Stimulated activated CD4-positive, alpha-beta T cell treated with anti-CD3 and anti-CD28 coated beads, TNF-alpha, amount 100 ng/mL, for 4 hours (primary cell): ENCODE measurements at places on chromosomes 13 and 19.

GRCh38 chr19:7307590-7308218 is 13.5 kb upstream of the INSR start:
- DNase-seq, result no peak

DNA sequence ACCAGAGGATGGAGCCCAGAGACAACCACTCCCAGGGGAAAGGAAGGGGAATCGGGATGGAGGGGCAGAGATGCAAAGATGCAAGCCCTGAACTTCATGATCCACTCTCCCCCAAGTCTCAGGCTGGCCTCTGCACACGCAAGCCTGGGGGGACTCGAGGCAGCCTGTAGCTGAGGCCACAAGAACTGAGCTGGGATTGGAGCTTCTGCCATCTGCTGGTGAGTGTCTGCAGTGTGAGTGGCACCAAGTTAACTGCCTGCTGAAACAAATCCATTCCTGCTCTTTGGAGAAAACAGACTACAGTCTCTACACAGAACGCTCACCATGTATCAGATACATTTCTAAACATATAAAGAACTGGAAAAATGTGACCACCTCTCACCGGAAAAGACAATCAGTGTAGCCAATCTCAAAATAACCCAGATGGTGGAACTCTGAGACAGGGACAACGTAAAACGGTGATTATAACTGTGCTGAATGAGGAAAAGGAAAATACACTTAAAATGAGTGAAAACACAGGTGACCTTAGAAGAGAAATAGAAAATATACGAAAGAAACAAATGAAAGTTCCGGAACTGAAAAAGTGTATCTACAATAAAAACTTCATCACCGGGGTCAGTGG is 62.1 kb downstream of the KLF2 start:
- no peak for DNase-seq

GRCh38 chr19:56141417-56141993 is 418 bp downstream of the ZNF444 start:
- no peak for DNase-seq

DNA sequence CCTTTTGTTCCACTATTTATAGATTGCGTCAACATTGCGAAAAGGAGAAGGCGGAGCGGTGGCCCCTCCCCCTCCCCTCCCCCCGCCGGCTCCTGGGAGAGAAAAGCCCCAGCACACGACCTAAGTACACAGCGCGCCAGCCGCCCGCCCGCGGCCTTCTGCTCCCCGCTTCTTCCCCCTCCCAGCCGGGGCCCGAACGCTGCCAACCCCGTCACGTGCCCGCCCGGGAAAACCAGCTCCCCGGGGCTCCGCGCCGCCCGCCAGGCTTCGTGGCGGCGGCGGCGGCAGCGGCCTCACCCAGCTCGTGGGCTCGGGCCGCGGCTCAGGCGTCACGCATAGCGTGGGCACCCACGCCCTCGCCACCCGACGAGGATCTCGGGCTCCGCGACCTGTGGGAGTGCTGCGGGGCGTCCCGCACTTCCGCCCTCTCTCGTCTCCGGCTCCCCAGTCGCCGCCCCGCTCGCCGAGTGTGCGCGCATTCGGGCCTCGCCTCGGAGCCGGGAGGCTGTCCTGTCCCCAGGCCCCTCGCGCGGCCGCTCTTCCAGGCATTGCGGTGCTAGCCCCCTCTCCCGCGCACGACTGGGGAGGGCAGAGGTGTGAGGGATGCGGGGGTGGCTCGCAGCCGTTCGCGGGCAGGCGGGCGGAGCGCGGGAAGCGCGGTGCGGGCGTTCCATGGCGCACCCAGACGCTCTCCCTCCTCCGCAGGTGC is 110.5 kb downstream of the KCNRG start:
- peak; percentile 88 for DNase-seq

DNA sequence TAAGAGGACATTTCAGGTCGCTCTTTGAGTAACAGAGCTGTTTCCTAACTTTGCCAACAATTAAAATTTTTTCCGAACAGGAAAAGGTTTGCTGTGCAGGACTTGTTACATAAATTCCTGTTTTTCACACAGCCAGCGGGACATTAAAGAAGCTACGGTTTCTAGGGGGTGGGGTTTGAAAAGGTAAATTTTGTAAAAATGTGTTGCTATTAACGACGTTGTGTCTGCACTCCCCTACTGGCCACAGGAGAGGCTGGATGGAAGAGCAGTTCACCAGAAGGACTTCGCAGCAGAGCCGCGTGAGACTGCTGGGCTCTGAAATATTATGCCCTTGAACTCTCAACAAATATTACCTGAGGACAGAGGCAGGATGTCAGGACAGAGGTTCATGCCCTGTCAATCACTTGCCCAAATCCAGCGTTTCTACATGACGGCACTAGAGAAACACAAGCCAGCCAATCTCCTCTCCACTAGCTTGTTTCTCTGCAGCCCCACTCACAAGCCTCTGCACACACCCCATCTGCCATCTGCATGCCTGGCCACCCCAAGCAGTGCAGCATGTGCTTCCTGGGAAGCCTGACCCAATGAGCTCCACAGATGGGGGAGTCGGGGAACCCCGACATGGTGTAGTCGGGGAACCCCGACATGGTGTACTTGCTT is 102.0 kb downstream of the FOXO1 start:
- no peak for DNase-seq

DNA sequence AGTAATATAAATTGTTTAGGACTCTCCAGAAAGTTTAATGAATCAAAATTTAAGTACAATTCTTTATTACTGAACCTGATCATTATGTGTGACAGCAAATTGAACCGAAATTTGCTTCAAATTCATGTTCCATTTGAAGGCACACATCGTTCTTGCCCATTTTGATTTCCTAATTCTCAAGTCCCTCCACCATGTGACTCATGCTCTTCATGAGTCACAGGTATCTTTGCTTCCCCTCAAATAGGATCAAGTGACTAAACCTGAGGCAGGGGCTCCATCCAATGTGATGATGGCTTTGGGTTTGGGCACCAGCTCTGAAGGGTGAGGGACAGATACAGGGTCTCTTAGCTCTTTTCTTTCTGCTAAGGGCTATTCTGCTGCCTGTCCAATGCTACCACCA is 86.1 kb downstream of the THSD1 start:
- DNase-seq, result no peak

DNA sequence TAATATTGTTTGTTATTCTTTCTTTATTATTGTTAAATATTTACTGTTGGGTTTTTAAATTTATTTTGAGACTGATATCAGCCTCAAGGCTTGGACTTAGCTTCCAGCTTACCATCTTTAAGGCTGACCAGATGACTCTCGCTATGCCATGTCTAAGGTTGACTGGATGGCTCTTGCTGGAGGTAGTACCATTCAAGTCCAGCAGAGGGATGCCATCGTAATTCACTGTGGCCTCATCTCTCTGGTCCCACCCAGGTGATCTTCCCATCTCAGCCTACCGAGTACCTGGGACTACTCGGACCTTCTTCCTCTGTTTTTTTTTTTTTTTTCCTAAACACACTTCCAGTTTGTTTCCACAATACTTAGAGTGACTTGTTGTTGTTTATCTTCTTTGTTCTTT is 41.7 kb upstream of the ZNF91 start:
- no peak for DNase-seq

- DNase-seq, result peak; percentile 21
Measured at GRCh38 chr19:289651-290371, 1.4 kb downstream of the PLPP2 start.

- DNase-seq, result peak; percentile 75
Measured at GRCh38 chr19:6801485-6802086, 29.1 kb downstream of the VAV1 start.

- DNase-seq, result no peak
Measured at GRCh38 chr13:46614582-46614981, 61.6 kb downstream of the LRCH1 start.

DNA sequence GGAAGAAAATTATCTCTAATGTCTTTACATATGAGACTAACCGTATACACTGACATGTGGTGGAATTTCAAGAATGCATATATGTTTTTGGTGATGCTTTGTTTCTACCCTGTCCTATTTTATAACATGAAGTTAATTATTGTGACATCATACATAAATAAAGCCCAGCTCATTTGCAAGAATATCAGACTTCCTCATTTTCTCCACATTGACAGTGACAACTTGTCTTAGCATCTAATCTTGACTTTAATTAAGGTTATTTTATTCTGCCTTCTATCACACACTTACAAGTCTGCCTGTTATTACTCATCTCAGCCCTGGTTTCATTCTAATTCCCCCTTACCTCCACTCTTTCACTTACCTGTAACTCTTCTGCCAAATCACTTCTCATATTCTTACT is 140.6 kb upstream of the STARD13 start:
- DNase-seq, result no peak

DNA sequence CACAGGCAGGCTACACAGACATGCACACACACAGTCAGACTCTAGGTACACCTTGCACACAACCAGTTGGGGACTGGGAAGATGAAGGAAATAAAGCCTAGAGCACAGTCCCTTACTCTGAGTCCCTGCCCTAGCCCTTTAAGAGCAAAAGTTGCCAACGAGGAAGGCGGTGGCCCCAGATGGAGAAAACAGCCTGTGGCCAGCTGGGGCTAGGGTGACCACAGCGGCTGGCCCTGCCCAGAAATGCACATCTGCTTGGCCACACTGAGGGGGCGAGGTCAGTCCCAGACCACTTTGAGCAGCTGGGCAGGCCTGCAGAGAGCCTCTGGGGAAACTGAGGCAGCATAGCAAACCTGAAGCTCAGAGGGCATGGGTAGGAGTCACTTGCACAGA is 52.3 kb downstream of the PTPRS start:
- no peak for DNase-seq

DNA sequence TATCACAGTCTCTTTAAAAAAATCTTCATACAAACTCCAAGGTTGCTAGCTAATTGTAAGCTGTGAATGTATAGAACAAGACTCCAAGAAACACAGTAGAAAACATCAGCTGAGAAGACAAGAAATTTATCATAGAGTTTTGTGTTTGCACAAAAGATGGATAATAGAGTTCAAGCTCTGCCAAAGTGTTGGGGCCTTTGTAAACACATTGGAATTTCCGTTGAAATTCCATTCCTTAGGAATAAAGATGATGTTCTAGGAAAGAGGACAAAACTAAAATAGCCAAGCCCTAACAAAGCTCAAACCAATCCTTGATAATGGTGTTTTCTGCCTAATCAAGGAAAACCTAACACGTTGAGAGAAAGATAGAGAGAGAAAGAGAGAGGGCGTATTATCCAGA is 20.6 kb downstream of the LRRC63 start:
- DNase-seq, result no peak

- DNase-seq, result no peak
Measured at GRCh38 chr19:30535011-30535410, 162.8 kb downstream of the ZNF536 start.

GRCh38 chr13:47109028-47109427 is 212.2 kb upstream of the HTR2A start:
- DNase-seq, result no peak

GRCh38 chr19:1646149-1646548 is 6.3 kb downstream of the TCF3 start:
- DNase-seq, result no peak

DNA sequence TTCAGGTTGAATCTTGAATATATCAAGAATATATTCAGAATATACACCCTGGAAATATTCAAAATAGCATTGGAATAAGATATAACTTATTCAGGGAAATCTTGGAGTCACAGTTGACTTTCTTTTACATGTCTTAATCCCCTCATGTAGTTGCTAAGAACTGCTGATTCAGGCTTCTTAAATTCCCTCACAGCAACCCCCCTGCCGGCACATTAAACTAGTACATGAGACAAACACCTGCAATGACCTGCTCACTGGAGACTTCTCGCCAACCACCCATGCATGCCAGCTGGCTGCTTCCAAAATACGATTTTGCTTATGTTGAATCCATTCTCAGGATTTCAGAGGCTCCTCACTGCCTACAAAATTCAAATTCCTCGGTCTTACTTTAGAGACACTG is 997.1 kb downstream of the EFNB2 start:
- no peak for DNase-seq

DNA sequence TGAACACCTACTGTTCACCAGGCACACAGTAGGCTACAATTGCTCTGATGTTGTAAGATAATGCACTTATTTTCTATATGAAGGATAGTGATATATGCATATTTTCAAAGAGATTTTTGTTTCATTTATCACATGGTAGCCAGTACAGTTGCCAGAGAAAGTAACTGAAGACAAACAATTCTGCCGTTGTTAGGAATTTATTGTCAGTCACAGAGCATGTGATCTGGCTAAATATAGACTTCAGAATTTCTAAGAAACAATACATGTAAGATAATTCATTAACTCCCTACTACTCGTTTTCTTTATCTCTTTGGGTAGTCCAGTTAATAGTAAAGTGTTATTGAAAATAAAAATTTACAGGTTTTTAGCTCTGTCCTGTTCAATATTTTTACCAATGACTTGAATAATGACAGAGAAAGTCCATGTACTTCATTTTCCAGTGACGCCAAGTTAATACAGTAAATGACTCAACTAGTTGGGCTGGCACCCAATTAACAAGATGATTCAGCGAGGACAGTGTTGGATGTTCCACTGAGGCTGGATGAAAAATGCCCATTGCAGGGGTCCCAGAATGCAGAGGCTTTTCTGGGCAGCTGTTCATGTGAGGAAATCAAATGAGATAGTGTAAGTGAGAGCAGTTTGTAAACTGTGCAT is 35.6 kb downstream of the GJA3 start:
- no peak for DNase-seq
